Activated naive CD8-positive, alpha-beta T cell treated with anti-CD3 and anti-CD28 coated beads for 36 hours (primary cell): ENCODE measurements at places on chromosomes 2 and 18.

GRCh38 chr2:72765997-72766609, 59.7 kb downstream of the EXOC6B start:
- no peak for DNase-seq

DNA sequence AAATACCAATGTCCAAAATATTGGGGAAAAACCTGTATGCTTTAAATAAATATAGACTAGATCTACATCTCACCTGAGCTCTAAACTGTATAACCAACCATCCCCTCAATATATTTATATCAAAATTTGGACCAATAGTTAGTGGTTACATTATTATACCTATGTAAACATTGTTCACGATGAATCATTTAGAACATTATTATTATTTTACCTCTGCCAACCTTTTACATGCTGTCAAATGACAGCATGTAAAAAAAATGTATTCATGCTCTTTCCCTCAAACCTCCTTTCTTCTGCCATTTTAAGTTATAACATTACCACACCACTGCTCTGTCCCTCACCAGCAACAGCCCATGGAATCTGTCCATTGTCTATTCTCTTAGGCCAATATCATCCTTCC, 9.6 kb downstream of the FTCDNL1 start:
- DNase-seq: no peak

DNA sequence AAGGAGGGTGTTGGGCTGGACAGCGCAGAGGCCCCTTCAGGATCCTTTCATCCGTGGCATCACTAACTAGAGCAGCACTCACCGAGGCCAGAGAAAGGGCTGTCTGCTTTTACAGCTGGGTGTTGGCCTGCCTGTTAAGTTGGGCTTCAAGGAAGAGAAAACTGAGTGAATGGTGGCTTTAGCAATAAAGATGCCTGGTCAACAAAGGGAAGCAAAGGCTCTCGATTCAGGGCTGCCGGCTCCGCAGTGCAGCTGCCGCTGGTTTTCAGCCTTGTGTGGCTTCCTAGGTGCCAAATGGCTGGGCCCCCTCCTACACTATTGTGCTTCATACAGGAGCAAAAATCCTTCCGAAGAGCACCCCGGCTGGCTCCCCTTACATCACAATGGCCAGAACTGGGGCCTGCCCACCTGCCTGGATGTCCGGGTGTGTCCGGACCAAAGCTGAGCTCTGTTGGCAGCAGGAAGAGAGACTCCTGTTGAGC, 61.0 kb upstream of the GPR45 start:
- no peak for DNase-seq

DNA sequence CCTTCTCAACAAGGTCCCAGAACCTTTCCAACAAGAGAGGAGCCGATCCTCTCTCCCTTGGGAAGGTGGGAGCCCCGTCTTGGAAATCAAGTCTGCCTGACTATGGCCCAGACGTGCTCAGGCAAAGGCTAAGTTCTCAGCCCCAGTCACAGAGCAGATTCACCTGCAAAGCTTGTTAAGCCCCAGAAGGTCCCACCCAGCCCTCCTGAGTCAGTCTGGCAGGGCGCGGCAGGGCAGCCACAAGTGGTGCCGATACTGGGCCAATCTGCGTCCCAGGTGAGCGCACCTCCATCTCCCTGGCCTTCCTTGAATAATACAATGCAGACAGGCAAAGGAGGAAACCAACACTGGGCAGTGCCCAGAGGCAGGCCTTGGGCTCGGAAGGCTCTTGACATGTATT, 15.0 kb downstream of the CRACDL start:
- DNase-seq: no peak

GRCh38 chr2:224147174-224147573, 108.1 kb upstream of the SERPINE2 start:
- no peak for DNase-seq
